Uterus (tissue), 4 donors: ENCODE measurements at places on chromosomes 7 and 10. TPM values are rescaled to one million over a fixed set of nuclear protein-coding genes. Genes with fewer than 3 reads are reported as not detected.

- no peak for DNase-seq
These were observed 10.4 kb upstream of the ELFN1 start for GRCh38 chr7:1659696-1660095.

HMX2 gene
- not detected for total RNA-seq

GRCh38 chr7:135856356-135857144, 107.9 kb upstream of the FAM180A start:
- no peak for DNase-seq

ACHE gene
- total RNA-seq: 10.7 TPM

NPFFR1 gene
- total RNA-seq: not detected

DNA sequence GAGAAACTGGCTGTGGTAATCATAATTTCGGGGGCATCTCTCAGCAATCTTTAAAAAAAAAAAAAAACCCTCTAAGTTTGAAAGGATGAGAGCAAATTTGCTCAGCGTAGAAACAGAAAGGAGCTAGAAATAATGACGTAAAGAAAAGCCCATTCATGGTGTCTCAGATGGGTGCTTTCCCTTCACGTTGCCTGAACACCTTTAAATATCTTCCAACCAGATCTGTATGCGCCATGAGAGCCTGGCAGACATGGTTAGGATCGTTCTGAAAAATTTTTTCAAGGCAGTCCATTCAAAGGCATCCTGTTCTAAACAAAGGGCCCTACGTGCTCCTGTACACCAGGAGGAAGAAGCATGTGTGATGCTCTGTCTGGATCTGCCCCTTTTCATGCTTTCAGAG, 141.2 kb upstream of the C1QL3 start:
- no peak for DNase-seq

DNA sequence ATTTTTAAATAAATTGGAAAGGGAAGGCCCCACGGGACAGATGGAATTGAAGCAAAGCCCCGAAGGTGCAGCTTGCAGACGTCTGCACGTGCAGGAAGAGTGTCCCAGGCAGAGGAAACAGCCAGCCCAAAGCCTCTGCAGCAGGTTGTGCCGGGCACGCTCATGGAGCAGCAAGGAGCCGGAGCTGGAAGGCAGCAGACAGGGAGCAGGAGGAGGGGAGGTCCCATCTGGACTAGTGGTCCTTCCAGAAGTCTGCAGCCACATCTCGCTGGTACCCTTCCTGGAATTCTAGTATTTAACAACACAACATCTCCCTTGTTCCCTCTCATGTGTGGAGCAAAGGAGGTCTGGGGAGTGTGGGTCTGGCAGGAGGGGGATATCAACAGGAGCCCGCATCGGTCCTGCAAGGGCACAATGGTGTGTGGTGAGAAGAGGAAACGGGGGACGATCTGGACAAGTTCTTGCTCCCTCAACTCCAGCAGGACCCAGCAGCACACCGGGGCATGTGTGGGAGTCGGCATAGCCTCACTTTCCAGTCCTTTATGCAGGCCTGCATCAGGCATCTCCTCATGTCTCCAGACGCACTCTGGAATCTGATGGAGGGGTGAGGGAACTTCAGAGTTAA, 169.3 kb downstream of the GRID1 start:
- peak; percentile 1 for DNase-seq

SLC26A5 gene
- not detected for total RNA-seq

- DNase-seq: no peak
These were observed 3.5 kb upstream of the CCDC6 start for GRCh38 chr10:59909815-59910214.

DNA sequence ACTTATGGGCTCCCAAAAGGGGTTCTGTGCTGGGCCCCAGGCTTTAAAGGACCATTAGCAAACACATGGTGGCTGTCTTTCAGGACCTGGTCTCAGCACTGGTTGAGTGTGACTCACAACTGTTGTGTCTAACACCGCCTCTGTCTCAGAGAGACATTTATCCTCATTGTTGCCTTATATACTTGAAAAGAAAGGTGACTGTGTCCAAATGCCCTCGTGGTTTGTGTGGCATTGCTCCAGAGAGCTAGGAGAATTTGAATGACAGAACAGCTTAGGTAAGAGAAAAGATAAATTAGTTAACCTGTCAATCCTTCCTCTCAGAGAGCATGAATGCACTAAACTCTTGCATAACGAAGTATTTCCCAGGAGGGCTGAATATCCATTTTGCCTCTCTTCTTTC, 14.5 kb upstream of the FAM13C start:
- no peak for DNase-seq

DNA sequence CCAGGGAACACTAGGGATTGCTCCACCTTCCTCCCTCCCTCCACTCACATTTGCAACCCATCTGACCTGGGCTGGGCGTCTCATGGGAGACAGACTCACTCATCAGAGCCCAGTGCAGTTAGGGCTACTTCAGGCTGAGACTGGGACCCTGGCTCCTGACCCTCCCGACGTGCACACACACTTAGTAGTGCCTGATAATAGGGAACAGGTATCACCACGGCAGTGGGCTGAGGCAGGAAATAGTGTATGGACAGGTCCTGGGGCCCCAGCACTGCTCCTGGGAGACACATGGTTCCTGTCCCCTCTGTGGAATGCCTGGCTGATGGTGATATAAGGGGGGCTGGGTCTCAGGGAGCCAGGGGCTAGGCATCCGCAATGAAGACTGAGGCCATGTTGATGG, 14.3 kb downstream of the AQP1 start:
- no peak for DNase-seq

- DNase-seq: no peak
These were observed 1672.9 kb downstream of the REEP3 start for GRCh38 chr10:65194126-65194525.

RPEL1 gene
- not detected for total RNA-seq

POLD2 gene
- total RNA-seq: 12.9 TPM

- DNase-seq: no peak
These were observed 22.2 kb downstream of the PLA2G12B start for GRCh38 chr10:72932259-72933015.

DNA sequence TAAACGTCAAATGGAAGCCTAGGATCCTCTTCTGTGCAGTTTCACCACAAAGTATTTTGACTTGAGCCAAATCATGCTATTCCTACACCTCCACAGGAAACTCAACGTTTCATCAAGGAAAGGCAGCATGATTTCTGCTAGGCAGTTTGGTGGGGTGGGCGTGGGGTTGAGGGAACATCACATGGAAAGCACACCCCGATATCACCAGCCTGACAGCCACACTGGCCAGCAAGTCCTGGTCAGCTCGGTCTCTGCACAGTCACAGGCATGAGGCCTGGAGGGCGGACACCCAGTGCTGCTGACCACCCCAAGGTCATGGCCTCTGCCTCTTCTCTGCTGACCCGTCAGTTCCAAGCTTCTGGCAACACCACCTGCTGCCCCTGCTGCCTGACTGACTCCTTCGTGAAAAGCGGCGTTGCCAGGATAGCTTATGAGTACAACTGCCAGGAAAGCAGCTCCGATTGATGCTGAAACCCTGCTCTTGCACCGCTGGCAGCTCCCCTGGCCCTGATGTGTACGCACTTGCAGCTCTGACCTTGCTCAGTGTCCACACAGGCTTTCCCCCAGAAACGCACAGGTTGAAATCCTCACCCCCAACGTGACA, 171.5 kb downstream of the DIP2C start:
- DNase-seq: no peak

FBXL13 gene
- 3.1 TPM for total RNA-seq

DNA sequence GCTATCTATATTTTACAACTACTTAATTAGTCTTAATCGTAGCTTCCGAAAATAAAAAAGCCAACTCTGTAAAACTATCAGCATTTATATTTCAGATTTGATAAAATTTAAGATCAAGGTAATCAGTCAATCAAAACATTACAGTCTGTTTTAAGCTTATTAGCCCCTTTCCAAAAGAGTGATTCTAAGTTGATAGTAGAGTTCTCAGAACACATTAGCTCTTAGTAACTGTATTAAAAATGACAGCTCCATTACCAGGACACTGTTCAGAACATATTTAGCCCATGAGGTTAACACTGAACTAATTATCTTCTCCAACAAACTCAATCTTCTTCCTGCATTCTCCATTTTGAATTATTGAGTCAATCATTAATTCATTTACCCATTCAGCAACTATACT, 110.3 kb upstream of the PALS2 start:
- no peak for DNase-seq

DNA sequence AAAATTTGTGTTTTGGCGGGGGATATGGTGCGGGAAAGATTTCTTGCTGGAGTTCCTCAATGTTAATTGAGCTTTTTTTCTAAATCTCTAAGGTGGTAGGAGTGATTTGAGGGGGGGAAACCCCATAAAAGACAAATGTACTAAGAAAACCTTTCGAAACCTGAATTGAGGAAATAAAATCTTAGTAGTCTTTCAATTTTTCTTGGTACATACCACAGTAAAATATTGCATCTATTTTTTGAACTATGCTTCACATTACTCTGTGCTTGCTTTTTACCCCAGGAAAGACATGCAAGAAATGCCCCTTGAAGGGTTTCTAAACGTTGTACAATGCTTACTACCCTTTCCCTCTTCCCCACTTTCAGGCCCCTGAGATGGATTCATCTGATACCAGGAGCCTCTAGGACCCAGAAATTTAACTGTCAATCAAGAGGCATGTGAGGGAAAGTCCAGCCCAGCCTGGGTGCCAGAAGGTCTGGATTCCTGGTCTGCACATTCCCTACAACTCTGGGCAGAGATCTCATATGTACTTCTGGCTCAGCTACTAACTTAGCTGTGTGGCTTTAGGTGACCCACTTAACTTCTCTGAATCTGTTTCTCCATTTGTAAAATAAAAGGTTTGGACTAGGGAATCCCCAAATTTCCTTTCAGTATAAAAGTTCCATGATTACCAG, 5.8 kb upstream of the PDCD4 start:
- DNase-seq: no peak

ADAM22 gene
- total RNA-seq: 6.8 TPM

RTKN2 gene
- total RNA-seq: not detected

GRCh38 chr7:86592185-86592584, 51.5 kb upstream of the GRM3 start:
- no peak for DNase-seq

DNA sequence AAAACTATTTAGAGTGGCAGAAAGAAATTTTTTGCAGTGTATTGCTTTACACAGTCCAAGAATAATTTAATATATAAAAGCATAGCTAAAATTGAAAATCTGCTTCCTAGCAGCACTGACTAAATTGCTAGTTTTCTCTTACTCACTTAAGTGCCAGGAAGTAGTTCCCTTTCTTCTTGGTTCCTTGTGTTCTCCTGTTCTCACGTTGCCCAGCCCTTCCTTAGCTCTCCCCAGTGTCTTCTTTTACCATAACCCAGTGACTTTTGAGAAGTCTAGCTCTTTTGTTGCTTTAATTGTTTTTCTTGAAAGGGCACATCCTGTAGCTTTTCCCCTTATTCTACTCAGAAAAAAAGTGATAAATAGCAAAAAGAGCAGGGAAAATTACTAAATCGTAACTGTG, 215.5 kb downstream of the THSD7A start:
- no peak for DNase-seq

DNA sequence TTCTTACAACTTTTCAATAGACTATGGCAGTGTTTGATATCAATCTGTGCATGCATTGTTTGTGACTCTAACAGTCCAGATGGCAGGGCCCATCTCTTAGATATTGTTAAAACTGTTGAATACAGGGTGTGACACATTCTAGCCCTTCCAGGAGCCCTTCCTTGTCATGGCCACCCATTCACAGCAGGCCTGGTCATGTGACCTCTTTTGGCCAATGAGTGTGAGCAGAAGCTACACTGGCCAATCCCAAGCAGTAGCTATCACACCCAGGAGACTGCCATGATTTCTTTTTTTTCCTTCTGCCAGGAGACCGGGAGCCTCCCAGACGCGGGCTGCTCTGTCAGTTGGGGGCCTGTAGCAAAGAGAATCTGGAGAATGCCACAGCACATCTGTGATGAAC, 655.4 kb upstream of the MKI67 start:
- DNase-seq: no peak
